ENCODE measurements at places on chromosomes 2 and 18. TPM values are rescaled to one million over a fixed set of nuclear protein-coding genes. Genes with fewer than 3 reads are reported as not detected.

DNA sequence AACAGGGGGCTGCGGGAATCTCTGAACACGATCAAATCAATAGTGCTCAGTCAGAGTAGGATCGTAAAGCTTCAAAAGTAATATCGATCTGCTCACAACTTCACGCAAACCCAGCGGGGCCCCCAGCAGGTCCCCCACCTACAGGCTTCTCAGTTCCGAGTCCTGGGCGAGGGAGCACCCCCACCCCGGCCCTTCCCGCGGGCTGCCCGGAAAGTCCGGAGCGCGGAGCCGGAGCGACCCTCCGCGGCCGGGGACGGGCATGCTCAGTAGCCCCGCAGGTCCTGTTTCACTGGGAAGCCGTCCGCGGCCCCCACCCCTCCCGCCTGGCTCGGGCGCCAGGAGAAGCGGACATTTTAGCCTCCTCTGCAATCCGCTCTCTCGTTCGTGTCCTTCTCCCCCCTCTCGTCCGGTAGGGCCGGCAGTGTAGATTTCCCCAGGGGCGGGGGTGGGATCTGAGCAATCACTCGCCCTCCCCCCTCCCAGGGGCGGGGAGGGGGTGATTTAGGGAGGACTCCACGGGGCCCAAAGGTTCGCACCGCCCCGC is 3.3 kb upstream of the SPRED2 start:
- ATAC-seq = peak; percentile 58

DNA sequence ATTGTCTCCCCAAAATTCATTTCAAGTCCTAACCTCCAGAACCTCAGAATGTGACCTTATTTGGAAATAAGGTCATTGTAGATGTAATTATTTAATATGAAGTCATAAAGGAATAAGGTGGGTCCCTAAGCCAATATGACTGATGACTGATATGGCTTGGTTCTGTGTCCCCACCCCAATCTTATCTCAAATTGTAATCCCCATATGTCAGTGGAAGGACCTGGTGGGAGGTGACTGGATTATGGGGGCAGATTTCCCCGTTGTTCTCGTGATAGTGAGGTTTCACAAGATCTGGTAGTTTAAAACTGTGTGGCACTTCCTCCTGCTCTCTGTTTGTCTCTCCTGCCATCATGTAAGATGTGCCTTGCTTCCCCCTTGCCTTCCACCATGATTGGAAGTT is 43.0 kb upstream of the BCL11A start:
- ATAC-seq = no peak

The ADRA2B gene
- total RNA-seq = 0.20 TPM

- ATAC-seq = peak; percentile 52
These were observed 30.7 kb downstream of the MAPK4 start for GRCh38 chr18:50590593-50590992.

- ATAC-seq = peak; percentile 20
These were observed 263.4 kb downstream of the NEDD4L start for GRCh38 chr18:58307441-58307840.

DNA sequence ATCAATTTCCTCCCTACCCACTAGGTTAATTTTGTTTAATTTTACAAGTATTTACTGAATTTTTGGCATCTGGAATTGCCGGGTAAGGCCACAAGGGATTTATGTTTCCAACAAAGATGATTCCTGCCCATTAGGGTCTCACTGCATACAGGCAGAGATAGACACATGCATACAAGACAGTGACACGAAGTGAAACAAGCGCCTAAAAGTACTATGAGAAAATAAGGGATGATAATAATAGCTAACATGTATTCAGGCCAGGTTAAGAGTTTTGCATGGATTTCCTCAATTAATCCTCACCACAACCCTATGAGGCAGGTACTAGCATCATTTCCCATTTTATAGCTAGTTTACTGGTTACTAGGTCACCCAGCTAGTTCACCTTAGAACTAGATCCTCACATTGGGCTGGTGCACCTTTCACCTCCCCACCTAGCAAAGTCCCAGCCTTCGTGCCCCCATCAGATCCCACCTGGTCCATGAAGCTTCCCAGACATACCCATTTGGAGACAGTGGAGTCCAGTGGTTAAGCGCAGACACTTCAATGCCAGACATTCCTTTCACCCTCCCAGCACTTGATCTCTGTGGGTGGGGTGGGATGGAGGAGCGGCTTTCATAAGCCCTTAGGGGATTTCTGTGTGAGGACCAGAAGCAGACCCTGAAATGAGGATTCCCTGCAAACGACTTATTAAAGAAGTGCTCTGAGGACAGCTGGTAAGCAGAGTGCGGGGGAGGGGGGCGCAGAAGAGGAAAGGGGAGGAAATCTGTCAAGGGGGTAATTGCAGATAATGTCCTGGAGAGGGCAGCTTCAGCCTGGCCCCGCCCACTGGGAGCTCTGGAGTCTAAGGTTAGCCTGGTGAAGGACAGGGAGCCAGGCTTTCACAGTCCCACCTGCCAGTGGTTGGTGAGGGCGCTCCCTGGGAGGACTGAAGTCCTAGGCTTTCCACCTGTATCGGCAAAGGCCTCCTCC is 5.8 kb upstream of the DGUOK start:
- ATAC-seq = peak; percentile 18

The NT5C1B gene
- 1.4 TPM for total RNA-seq

- peak; percentile 78 for ATAC-seq
These were observed 156.7 kb downstream of the ARHGAP28 start for GRCh38 chr18:6885992-6886796.

The LRP1B gene
- total RNA-seq = 0.04 TPM

The RALBP1 gene
- 38.8 TPM for total RNA-seq

- ATAC-seq = no peak
These were observed 76.0 kb upstream of the DSG1 start for GRCh38 chr18:31241900-31242409.

The GAL3ST2 gene
- total RNA-seq = not detected

DNA sequence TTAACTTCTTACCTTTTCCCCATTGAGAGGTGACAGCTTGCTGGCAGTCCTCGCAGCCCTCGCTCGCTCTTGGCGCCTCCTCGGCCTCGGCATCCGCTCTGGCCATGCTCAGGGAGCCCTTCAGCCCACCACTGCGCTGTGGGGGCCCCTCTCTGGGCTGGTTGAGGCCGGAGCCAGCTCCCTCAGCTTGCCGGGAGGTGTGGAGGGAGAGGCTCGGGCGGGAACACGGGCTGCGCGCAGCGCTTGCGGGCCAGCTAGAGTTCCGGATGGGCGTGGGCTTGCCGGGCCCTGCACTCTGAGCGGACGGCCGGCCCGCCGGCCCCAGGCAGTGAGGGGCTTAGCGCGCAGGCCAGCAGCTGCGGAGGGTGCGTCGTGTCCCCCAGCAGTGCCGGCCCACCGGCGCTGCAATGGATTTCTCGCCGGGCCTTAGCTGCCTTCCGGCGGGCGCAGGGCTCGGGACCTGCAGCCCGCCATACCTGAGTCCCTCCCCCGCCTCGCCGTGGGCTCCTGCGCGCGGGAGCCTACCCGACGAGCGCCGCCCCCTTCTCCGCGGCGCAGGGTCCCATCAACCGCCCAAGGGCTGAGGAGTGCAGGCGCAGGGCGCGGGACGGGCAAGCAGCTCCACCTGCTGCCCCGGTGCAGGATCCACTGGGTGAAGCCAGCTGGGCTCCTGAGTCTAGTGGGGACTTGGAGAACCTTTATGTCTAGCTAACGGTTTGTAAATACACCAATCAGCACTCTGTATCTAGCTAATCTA is 335.0 kb downstream of the CBLN2 start:
- no peak for ATAC-seq

DNA sequence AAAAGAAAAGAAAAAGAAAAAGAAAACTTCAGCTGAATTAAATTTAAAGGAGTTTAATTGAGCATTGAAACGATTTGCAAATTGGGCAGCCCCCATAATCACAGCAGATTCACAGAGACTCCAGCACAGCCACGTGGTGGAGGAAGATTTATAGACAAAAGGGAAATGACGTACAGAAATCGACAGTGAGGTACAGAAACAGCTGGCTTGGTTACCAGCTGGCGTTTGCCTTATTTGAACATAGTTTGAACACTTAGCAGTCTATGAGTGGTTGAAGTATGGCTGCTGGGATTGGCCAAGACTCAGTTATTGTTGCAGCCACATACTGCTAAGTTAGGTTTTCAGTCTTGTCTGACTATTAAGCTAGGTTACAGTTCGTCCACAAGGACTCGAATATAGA is 312.2 kb upstream of the SLC14A2 start:
- no peak for ATAC-seq

The CENPA gene
- 18.9 TPM for total RNA-seq

The UGT1A6 gene
- 0.21 TPM for total RNA-seq

DNA sequence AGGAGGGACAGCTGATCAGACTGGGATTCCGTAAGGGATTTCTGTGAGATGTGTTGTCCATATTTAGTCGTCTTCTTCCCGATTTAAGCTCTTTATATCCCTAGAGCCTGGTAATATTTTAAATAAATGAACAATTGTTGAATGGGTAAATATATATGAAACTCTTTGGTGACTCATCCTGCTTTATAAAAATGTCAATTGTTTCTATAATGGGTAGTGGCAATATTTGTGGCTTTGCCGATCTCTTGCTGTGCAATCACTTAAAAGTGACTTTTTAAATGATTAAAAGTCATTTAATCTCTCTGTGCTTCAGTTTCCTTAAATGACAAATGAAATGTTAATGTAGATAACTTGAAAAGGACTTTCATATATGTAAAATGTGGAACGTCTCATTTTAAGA is 339.2 kb downstream of the RNF144A start:
- no peak for ATAC-seq

The SLC14A1 gene
- total RNA-seq = 1.3 TPM

The CNDP1 gene
- 0.23 TPM for total RNA-seq

DNA sequence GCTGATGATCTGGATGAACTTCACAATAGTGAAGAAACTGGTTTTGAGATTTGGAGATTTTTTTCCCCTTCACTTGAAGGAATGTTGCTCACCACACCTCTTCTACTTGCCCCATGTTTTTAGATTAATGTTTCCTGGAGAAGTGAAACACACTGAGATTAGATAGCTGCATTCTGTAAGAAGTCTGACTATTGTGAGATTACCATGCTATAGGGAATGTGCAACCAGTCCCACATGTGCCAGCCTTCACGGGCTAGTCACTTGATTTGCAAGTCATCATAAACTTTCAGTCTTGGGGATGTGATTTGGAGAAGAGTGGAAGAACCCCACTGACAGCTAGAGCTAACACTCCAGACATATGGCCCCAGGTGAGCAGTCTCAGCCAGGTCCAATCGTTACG is 7.4 kb upstream of the CCNYL1 start:
- no peak for ATAC-seq

The SCN9A gene
- 14.1 TPM for total RNA-seq

- ATAC-seq = no peak
These were observed 243.8 kb downstream of the FAM210A start for GRCh38 chr18:13482618-13482945.

The TNS1 gene
- 10.2 TPM for total RNA-seq

DNA sequence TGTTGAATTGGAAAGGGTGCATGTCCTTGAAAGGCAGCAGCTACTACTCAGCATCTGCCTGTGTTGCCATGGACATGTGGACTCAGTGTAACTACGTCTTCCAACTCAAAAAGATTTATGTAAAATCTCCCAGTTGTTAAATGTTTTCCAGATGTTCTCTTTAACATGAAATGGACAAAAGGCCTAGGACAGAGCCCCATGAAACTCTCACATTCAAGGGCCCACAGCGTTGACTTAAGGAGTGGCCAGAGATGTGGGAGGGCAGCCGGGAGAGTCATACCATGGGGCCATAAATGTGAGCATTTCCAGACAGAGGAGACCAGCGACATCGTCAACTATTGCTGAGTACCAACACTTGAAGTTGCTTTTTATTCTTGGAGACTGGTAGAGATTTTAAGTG is 9.9 kb downstream of the SLC3A1 start:
- no peak for ATAC-seq

- no peak for ATAC-seq
These were observed 3.8 kb downstream of the LBH start for GRCh38 chr2:30235008-30235655.

The NYAP2 gene
- 4.8 TPM for total RNA-seq

- ATAC-seq = peak; percentile 42
These were observed 169.4 kb downstream of the THADA start for GRCh38 chr2:43426305-43427031.

DNA sequence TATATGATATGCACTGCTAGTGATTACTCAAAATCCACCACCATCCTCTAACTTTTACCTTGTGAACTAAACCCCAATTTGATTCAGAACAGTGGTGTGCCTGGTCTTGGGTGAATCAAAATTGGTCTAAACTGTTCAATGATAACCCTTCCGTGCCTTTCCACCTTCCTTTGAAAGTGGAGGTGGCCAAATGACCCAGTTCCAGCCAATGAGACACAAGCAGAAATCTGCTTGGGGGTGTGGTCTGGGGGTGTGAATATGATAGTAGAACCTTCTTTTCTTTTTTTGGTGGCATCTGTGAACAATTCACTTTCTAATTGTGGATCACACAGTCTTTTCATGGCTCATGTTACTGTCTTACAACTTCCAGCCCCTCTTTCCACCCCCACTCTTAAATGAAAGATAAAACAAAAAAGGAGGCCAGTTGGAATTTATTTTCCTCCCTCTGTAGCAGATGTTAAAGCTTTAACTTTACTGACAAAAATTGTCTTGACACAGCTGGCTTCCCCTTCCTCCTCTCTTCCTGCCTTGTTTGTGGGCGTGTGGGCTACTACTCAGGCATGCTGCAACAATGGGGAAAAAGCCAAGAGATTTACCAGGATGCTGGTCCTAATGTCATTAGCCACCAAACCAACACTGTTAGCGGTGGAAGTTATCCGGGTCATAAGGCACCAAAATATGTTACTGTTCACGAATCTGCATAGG is 58.8 kb upstream of the ANKRD44 start:
- ATAC-seq = no peak

DNA sequence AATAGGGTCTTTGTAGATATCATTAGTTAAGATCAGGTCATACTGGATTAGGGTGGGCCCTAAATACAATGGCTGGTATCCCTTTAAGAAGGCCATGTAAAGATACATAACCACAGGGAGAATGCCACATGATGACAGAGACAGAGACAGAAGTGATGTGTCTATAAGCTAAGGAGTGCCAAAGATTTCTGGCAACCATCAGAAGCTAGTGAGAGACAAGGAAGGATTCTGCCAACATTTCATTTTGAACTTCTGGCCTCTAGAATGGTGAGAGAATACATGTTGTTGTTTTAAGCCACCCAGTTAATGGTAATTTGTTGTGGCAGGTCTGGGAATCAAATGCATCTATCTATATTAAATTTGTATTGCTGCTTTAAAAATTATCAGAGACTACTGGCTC is 185.5 kb upstream of the CYRIA start:
- ATAC-seq = no peak

The ARL5A gene
- total RNA-seq = 57.3 TPM

The MC4R gene
- total RNA-seq = 0.31 TPM

The MGAT4A gene
- total RNA-seq = 0.87 TPM

The KRTCAP3 gene
- 1.5 TPM for total RNA-seq

The MEMO1 gene
- 24.3 TPM for total RNA-seq

The SNED1 gene
- total RNA-seq = 5.6 TPM

GRCh38 chr2:33197198-33197938 is 250.6 kb downstream of the LTBP1 start:
- no peak for ATAC-seq

GRCh38 chr2:206031162-206031784 is 54.7 kb downstream of the INO80D start:
- ATAC-seq = no peak

The RGPD4 gene
- 0.16 TPM for total RNA-seq

The TLX2 gene
- total RNA-seq = 0.27 TPM

The ZNF512 gene
- 54.7 TPM for total RNA-seq

GRCh38 chr2:229780856-229781773 is 66.8 kb upstream of the DNER start:
- ATAC-seq = no peak

The TSPYL6 gene
- 0.56 TPM for total RNA-seq

The PRKD3 gene
- total RNA-seq = 30.4 TPM

The SOCS6 gene
- 12.0 TPM for total RNA-seq

- ATAC-seq = no peak
These were observed 36.6 kb upstream of the ID2 start for GRCh38 chr2:8645176-8645831.

Measured in motor neuron (in vitro differentiated cells).